ENCODE measurements at places on chromosomes 2 and 18.

DNA sequence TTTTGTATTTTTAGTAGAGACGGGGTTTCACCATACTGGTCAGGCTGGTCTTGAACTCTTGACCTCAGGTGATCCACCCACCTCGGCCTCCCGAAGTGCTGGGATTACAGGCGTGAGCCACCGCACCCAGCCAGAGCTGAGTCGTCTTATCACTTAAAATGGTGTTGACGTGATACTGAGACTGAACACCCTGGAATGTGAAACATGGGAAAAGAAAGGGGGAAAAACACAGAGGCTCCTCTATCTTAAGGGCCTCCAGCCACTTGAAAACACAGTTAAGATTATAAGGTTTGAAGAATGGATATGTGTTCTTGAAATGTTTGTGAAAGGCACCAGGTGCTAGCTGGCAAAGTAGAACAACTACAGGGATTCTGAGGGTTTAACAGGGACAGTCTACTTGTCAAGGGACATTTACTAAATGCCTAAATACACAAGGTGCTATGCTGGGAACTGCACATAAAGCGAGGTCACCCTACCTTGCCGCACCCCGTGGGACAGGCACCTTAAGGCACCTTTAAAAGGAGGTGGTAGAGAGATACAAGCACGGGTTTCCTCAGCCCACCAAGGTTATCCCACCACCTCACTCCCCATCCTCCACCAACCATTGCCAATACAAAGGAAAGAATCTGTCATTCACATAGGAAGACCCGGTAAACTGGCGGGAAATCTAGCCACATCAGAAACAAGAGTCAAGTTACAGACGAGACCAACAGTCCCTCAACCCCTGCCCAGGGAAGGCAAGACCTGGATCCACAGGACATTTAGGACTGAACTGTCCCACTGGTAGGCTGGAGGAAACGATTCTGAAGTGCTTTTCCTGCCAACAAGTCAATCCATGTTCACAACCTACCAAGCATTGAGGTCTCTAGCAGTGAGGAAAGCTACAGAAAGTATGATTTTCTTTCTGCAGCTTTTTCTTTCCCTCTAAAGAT, 43.4 kb downstream of the STK39 start:
- no peak for DNase-seq

DNA sequence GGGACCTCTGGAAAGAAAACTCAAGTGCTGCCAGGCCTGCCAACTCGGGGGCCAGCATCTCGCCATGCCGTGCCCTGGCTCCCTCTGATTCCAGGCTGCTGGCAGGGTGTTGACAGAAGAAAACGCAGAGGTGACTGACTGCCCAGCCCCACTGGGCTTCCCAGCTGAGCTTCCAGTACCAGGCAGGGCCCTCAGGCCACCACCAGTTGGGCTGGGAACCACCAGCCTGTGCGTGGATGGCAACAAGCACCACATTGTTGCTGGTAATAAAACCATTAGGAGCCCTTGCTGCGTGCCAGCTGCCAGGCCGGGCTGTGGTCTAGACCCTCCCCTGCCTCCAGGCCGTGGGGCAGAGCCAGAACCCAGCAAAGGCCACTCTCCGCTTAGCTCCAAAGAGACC, 9.2 kb downstream of the DNMT3A start:
- no peak for DNase-seq

GRCh38 chr2:170241756-170242155, 63.8 kb downstream of the MYO3B start:
- no peak for DNase-seq

DNA sequence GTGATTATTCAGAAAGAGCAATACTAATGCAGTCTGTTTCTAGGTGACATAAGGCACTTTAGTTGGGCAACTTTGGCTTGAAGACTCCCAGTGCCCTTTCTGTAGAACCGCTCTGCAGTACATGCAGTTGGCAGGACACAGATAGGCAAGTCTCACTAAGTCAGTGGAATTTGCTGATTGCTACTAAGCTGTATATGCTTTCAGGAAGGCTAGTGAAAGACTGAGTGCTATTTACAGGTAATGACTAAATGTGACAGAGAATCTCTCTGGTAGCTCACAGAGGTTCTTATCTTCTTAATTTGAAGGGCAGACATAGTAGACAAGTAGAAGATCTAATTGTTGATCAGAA, 243.0 kb downstream of the WDPCP start:
- no peak for DNase-seq

- no peak for DNase-seq
These were observed 130.2 kb downstream of the RGPD3 start for GRCh38 chr2:106338043-106338442.

DNA sequence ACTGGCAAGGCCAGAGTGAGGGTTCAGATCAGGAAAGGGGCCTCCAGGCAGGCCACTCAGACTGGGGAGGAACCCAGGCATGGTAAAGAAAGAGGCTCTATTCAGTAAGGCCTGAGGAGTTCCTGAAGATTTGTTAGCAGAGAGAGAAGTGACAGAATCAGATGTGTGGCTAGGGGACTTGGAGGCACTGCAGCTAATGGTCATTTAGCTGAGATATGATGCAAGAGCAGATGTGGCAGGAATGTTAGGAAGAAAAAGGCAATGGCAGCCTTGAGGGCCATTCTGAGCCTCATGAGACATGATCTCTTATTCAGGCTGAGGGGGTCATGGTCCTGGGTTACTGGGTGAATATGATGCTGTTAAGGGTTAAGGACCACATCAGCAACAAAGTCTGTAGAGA, 73.4 kb downstream of the CCDC93 start:
- no peak for DNase-seq

DNA sequence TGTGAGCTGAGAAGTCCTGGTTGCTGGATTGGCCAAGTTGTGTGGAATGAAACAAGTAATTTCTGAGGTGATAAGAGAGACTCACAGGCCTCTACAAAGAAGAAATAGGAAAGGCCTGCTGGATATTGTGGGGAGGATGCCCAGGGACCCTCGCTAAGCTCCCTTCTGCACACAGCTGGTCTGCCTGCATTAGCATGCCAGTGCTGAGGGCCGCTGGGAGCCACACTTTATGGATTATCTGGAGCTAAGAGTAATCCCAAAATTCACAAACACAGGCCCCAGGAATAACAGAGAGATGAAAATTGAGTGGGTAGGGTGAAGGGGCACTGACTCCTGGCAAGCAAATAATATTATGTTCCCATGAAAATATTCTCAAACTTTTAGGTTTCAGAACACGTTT, 114.9 kb upstream of the SIX3 start:
- no peak for DNase-seq

- DNase-seq = no peak
These were observed 114.4 kb upstream of the CHRNA1 start for GRCh38 chr2:174878537-174879147.

DNA sequence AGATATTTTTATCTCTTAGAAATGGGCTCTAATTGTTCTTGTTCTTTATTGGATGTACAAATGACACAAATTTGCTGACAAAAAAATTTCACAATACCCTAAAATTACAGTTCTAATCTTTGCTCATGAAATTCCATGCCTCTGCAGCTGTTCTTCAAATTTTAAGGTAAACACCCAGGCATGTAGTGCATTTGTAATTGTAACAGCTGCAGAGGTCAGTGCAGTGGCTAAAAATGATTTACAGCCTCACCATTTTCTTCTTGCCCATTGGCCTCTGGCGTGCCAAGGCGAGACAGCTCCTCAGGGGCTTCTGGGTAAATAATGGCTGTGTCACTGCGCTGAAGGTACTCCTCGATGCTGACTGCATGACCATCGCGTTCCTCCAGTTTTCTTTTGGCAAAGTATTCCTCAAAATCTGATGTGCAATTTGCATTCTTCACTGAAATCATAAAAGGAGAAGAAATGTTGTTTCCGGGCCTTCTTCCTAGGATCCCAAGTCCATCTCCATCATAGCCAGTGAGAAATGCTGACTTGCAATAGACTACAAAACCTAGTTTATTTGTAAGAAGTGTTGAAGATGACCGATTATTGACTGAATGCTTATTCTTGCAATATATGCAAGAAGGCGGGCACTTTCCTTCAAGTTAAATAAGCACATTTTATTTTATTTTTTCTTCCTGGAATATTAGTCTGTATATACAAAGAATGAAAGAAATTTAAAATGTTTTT, 115.2 kb downstream of the ZEB2 start:
- no peak for DNase-seq

DNA sequence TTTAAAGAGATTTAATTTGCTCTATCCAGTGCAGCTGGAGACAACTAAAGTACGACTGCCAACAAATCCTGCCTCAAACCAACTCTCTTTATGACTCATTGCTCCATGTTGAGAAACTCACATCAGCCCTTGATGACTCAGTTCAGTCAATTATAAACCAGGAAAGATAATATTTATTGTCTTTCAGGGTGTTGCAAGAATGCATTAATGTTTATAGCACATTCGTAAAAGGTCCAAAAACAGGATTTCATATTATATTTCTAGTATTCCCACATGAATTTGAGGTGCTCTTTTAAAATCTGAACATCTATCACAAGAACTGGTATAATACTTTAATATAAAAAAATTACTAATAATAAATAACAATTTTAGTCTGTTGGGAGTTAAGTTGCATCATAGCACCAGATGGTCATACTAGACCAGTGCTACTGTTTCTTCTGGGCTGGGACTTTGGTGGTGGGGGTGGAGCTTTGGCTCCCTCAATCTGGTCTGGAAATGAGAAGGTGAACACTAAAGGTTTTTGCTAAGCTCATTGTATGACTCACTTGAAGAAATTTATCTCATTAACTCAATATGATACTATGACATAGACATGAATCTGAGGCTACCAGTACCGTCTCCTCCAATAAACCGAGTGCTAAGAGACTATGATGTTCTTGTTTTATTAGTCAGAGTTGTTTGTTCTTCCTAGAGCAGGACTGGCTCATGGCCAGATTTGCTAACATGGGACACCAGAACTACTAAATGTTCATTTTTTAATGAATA, 26.6 kb upstream of the MAP3K20 start:
- DNase-seq = no peak

DNA sequence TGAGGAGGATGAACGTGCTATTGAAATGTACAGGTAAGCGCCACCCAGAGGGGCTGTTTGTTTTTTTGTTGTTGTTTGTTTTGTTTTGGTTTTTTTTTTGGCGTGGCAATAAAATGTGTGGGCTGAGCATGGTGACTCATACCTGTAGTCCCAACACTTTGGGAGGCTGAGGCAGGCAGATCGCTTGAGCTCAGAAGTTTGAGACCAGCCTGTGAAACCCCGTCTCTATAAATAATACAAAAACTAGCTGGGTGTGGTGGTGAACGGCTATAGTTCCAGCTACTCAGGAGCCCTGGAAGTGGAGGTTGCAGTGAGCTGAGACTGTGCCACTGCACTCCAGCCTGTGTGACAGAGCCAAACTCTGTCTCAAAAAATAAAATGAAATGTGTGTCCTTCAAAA, 6.2 kb downstream of the PDCL3 start:
- no peak for DNase-seq

GRCh38 chr2:223668302-223668998, 66.3 kb upstream of the SCG2 start:
- DNase-seq = no peak

DNA sequence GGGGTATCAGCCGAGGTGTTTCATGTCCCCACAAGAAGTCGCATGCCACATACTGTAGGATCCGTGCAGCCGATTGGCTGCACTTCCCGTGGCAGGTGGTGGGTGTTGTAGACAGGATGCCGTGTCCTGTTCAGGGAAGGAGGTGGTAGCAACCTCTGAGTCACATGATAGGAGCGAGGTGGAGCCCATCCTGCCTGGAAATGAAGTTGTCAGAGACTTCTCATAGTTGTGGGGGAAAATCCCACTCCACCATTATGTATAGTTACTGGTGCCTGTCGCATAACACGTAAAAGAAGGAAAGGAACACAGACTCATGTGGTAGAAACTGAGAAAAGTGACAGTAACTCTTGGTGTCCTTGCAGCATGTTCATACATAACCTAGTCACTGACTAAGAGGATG, 91.4 kb upstream of the IL1R2 start:
- no peak for DNase-seq

DNA sequence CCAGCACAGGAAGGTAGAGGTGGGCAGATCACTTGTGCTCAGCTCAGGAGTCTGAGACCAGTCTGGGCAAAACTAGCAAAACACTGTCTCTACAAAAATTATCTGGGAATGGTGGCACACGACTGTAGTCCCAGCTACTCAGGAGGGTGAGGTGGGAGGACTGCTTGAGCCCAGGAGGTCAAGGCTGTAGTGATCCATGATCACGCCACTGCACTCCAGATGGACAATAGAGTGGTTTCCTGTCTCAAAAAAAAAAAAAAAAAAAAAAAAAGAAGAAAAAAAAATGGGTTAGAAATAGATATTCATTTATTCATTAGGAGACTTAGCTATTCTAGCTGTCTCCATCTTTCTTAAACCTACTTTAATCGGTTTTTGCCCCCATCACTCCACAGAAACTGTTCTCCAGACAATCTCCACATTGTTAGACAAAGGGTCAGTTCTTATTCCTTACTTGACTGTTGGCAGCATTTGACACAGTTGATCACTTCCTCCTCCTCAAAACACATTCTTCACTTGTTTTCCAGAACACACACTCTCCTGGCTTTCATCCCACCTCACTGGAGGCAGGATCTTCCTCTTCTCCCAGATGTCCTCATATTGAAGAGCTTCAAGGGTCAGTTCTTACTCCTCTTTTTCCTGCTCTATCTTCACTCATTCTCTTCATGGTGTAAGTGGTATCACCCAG, 103.1 kb downstream of the DTNB start:
- DNase-seq = no peak

DNA sequence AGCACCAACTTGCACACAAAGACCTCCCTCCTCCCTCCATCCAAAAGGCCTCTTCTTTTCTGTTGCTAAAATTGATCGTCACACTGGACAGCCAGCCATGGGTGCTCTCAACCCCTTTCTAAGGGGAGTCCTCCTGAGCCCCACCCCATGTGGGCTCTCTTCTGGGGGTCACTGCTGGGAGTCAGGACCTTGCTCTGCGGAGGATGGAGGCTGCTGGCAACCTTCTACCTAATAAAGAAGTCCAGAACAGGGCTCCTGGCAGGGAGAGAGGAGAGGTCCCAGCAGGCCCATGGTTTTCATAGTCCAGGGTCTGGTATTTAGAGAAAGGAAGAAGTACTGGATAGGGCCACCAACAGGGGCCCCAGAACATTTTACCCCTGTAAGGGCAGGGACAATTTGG, 67.6 kb upstream of the OTOS start:
- DNase-seq = no peak

DNA sequence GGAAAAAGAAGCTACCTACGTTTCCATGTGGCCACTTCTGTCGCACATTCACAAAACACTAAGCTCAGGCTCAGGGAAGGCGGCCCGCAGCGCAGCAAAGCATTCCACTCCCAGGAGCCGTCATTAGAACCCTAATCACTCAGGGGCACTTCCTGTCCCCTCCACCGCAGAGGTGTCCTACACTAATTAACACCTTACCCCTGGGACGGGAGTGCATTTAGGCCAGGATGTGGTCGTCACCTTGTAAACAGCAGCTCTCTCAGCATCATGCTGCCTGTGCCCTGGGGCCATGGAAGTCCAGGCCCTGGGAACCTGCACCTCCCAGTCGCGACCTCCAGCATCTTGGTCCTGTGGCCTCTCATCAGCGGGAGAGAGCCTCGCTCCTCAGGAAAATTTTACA, 359.8 kb upstream of the SALL3 start:
- no peak for DNase-seq

DNA sequence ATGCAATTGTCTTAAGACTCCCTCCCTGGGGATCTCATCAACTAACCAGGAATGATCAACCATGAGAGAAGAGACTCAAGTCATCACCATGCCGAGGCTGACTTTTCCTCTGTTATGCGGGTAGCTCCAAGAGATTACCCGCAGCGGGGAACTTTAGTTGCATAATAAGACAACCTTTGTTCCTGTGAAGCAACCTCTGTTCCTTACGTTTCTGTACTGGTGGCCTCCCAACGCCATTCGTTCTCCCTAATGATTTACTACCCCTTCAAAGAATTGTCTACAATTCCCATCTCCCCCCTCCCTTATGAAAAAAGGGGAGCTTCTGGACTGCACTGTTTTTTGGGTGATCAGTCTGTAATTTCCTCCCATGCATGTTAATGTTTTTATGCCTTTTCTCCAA, 66.1 kb upstream of the LRPPRC start:
- no peak for DNase-seq
